Type B pancreatic cell (in vitro differentiated cells): ENCODE measurements at places on chromosomes 4 and X.

- peaks cover 34% of the 10 kb centered on the region for H3K4me1 ChIP-seq
- H3K27ac ChIP-seq: peak overlapping the region; percentile 65
- H3K27me3 ChIP-seq: no peaks in the 10 kb centered on the region
- peak overlapping the region; percentile 82 for H3K4me3 ChIP-seq
- H3K36me3 ChIP-seq: peaks cover 36% of the 10 kb centered on the region
Observed at GRCh38 chr4:165331823-165332222, 4.4 kb downstream of the MSMO1 start.

- H3K36me3 ChIP-seq: peaks cover 16% of the 10 kb centered on the region
- no peak for DNase-seq
- H3K4me1 ChIP-seq: no peaks in the 10 kb centered on the region
- H3K27me3 ChIP-seq: no peaks in the 10 kb centered on the region
Observed at GRCh38 chr4:40438384-40439026, 103.4 kb downstream of the CHRNA9 start.

GRCh38 chrX:139691843-139692505 is 16.0 kb downstream of the MCF2 start:
- H3K27ac ChIP-seq: no peak overlapping the region
- H3K36me3 ChIP-seq: no peaks in the 10 kb centered on the region
- DNase-seq: no peak
- H3K4me1 ChIP-seq: no peaks in the 10 kb centered on the region
- H3K27me3 ChIP-seq: peaks cover 56% of the 10 kb centered on the region

DNA sequence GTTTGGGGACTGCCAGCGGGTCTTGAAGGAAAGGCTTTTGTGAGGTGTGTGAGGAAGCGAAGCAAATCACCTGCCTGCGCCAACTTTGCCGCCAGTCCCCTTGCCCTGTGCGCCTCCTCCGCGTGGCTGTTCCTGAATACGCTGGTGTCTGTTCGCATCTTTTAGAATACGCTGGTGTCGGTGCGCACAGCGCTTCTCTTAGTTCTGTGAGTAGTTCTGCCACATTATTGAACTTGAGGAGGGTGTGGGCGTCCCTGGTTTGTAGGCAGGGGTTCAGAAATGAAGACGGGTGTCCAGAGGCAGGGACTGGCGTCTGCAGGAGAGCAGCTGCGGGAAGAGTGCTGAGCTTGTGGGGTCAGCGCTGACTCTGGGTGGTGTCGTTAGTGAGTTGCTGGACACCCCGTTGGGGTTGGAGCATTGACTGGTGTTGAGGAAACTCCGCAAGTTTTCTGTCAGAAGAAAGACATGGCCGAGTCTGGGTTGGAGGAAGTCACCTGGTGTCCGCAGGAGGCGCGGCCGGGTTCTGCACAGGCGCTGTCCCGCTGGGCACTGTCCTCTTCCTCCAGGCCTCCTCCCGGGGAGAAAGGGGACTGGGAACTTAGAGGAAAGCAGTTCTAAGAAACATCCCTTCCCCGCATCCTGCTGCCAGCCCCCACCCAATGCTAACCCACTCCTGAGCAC is 930 bp downstream of the ZNF718 start:
- peaks cover 16% of the 10 kb centered on the region for H3K36me3 ChIP-seq
- peak overlapping the region; percentile 100 for H3K4me3 ChIP-seq
- H3K27me3 ChIP-seq: peaks cover 2% of the 10 kb centered on the region

DNA sequence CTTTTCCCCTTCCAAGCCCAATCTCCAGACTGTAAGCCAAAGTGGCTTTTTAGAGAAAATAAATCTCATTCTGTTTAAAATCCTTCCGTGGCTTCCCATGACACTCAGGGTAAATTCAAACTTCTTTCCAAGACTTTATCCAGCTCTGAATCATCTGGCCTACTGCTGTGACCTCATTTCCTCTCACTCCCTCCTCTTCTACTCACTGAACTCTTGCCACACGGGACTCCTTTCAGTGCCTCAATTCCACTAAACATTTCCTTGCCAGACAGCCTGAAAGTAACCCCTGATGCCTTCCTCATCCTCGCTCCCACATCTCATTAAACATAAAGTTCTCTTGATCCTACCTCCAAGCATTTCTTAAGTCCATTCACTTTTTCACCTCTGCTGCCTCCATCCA is 27.8 kb upstream of the RNF128 start:
- H3K4me1 ChIP-seq: no peaks in the 10 kb centered on the region
- H3K27ac ChIP-seq: no peak overlapping the region
- no peak for DNase-seq
- H3K27me3 ChIP-seq: no peaks in the 10 kb centered on the region
- no peaks in the 10 kb centered on the region for H3K36me3 ChIP-seq

DNA sequence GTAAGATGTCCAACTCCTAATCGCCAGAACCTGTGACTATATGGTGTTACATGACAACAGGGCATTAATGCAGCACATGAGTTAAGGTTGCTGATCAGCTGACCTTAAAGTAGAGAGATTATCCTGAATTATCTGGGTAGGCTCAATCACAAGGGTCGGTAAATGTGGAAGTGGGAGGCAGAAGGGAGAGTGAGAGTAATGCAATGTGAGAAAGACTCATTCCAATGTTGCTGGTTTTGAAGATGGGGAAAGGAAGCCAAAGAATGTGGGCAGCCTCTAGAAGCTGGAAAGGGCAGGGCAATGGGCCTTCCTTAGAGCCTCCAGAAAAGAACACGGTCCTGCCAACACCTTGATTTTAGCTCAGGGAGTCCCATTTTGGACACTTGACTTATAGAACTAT is 67.4 kb downstream of the STX18 start:
- H3K4me3 ChIP-seq: no peak overlapping the region
- H3K27me3 ChIP-seq: no peaks in the 10 kb centered on the region
- no peak for DNase-seq

- no peak overlapping the region for H3K27ac ChIP-seq
- no peaks in the 10 kb centered on the region for H3K36me3 ChIP-seq
- no peak for DNase-seq
- no peak overlapping the region for H3K4me3 ChIP-seq
Observed at GRCh38 chrX:41384051-41384705, 50.2 kb downstream of the DDX3X start.

GRCh38 chr4:87118826-87119225 is 101.6 kb downstream of the KLHL8 start:
- peaks cover 38% of the 10 kb centered on the region for H3K36me3 ChIP-seq
- no peak overlapping the region for H3K4me3 ChIP-seq
